ENCODE measurements at places on chromosomes 6 and 20. TPM values are rescaled to one million over a fixed set of nuclear protein-coding genes. Genes with fewer than 3 reads are reported as not detected.

Gene SLC17A4
- polyA plus RNA-seq: not detected

Gene RANBP9
- 64.2 TPM for polyA plus RNA-seq

Gene C4B
- 2.7 TPM for polyA plus RNA-seq

Gene PPP1R14C
- polyA plus RNA-seq: 5.9 TPM

Gene CALHM5
- polyA plus RNA-seq: 0.73 TPM

Gene FAM83C
- polyA plus RNA-seq: 0.07 TPM

Gene ADTRP
- 0.08 TPM for polyA plus RNA-seq

Gene TPBG
- 0.47 TPM for polyA plus RNA-seq

Gene FAM184A
- polyA plus RNA-seq: 0.48 TPM

Gene SRMS
- not detected for polyA plus RNA-seq

Gene PTCRA
- polyA plus RNA-seq: not detected
